ENCODE measurements at places on chromosomes 2 and 18.

- DNase-seq: no peak
Observed at GRCh38 chr2:50902365-50902764, 129.6 kb downstream of the NRXN1 start.

DNA sequence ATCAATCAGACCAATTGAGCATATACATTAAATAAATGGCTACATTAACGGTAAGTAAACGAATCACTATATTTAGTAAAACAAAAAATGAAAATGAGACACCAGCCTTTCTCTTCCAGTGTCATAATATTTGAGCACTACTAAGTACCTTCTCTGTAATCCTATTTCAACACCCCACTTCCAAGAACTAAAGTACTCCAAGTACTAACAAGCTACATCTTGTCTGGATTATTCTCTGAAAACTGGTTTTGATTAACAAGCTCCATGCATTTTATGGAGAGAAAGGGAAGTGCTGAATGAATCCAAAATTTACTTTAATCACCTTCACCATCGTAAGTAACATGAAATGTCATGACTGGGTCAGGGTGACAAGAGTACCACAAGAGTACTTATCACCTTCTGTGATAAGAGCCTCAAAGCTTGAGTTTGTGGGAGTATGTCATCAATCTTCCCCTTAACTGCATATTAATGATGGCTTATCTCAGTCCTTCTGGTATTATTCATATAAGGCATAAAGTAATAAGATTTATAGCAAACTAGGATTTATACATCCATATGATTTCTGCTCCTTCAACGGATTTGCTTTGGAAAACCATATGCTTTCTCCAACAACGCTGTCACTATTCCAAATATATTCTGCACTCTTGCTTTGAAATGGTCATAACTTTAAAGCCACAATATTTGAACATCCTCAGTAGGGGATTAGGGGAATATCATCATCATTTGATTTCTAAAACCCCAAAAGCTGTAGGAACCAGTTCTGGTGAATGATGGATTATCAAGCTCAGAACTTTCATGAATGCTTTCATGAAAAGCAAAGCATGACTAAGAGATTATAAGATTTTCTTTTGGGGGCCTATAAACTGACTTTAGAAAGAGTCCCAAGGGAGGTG, 127.0 kb downstream of the ANTXR1 start:
- no peak for DNase-seq

DNA sequence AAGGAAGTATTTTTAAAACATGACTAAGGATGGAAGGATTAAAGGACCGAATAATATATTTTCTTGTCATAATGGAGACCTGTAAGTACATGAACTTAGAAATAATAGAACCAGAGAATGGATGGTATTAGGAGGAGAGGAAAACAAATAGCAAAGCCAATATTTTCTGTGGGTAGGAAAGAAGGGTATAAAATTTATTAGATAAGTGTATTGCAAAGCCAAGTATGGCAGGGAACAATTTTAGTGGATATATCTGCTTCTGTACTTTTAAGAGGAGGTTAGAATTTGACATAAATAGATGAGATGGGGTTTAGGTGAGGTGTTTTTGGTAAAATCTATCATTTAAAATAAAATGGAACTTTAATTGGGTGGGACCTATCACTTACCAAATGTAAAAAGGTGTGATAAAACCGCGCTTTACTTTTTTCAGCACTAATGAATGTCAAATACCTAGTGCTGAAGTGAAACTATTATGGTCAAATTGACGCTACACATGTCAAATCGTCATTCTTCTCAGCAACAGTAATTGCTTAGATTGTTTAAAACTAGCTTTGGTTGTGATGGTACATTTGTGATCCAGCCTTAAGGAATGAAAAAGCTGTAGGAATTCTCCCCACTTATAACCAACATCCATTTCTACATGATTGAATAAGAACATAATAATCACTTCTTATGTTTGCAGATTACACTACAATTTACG, 78.1 kb upstream of the ZEB2 start:
- DNase-seq: no peak

GRCh38 chr2:85355073-85355410, 473 bp downstream of the ELMOD3 start:
- DNase-seq: no peak

GRCh38 chr18:35983818-35984217, 11.3 kb downstream of the RMP24 start:
- DNase-seq: no peak

DNA sequence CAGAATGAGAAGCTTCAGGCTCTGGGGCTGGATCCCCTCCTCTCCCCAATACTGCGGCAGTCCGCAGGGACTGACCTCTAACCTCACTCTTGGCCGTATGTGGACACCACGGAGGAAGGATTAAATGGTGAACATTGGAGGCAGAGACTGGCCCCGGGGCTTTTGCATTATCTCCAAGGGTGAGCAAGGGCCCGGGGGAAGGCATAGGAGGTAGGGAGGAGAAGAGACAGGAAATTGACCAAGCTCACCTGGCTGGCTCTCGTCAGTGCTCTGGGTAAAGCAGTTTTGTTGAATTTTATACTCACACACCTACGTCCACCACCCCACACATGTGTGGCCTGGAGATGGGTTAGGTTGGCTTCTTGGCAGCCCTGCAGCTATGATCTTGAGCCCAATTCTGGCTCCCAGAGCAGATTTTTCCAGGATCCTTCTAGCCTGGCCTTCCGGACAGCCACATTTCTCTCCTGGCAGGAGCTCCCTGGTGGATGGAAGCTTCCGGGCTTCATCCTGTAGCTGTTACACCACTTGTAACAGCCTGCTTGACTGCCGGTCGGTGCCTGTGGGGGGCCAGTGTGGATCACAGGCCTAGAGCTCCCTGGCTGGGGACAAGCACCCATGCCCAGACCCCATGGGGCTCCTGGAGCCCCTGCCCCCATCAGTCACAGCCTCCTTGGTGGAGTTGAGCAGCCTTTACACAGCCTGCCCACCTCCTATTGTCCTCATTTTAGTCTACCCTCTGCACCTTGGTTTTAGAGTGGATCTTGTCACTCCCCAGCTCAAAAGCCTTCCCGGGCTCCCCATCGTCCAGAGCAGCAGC, 7.6 kb downstream of the ITM2C start:
- DNase-seq: no peak

DNA sequence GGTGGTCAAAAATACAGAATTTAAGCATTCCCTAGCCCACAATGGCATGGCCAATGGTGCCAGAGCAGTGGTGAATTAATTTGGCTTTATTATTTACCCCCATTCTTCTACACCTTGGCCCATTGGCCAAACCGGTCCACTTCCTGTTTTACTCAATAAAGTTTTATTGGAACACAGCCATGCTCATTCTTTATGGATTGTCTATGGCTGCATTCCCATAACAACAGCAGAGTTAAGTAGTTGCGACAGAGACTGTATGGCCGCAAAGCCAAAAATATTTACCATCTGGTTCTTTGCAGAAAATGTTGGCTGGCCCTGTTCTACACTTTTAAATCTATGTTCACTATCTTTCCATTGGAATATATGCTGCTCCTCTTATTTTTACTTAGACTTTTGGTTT, 130.3 kb upstream of the CCDC68 start:
- DNase-seq: no peak

Data from DMS79 treated with DMSO at 0.1 percent for 48 hours (cell line).